ENCODE measurements at places on chromosomes 11 and 22.

GRCh38 chr11:102314784-102315183, 2.5 kb upstream of the BIRC3 start:
- DNase-seq = no peak

DNA sequence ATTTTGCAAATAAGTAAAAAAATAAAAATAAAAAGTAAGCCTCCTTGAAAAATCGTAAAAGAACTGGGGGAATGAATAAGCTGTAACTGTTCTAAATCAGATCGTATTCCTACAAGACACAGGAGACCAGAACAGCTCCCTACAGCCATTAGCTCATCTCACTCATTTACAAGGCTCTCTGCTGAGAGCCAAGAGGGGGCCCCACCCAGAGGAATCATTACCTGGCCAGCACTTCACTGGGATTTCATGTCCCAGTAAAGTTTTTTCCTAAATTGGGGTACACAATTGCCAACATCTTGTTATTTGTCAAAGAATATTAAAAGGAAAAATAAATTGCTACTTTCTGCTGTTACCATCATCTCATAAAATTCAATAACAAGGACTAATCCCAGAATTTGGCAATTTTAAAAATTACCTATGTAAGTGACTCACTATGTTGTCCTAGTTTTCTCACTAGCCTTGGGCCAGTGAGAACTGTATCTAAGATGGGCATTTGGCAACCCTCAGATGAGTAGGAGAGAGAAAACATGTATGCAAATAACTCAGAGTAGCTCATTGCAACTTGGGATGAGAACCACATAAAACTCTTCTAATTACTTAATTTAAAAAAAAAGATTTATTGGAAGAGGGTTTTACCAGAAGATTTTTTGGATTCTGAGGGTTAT, 18.4 kb upstream of the SMTN start:
- DNase-seq = no peak

GRCh38 chr11:61341706-61342105, 8.7 kb downstream of the TKFC start:
- no peak for DNase-seq

- no peak for DNase-seq
Observed at GRCh38 chr11:123532131-123532530, 102.1 kb downstream of the GRAMD1B start.

DNA sequence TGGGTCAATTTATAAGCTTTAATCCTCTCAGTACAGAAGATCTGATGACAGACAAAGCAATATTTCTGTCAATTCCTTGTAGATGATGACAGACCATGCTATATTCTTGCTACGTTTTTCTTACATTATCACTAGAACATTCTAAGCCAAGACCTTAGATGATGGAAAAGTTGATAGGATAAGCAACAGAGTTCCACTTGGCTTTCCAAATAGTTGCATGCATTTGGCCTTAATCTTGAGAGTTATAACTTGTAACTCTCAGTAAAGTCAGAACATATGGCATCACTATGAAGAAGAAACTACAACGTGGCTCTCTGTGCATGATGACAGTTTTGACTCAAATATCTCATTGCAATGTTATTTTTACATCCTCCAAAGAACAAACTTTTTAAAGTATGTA, 544.3 kb upstream of the LRRC4C start:
- DNase-seq = no peak

DNA sequence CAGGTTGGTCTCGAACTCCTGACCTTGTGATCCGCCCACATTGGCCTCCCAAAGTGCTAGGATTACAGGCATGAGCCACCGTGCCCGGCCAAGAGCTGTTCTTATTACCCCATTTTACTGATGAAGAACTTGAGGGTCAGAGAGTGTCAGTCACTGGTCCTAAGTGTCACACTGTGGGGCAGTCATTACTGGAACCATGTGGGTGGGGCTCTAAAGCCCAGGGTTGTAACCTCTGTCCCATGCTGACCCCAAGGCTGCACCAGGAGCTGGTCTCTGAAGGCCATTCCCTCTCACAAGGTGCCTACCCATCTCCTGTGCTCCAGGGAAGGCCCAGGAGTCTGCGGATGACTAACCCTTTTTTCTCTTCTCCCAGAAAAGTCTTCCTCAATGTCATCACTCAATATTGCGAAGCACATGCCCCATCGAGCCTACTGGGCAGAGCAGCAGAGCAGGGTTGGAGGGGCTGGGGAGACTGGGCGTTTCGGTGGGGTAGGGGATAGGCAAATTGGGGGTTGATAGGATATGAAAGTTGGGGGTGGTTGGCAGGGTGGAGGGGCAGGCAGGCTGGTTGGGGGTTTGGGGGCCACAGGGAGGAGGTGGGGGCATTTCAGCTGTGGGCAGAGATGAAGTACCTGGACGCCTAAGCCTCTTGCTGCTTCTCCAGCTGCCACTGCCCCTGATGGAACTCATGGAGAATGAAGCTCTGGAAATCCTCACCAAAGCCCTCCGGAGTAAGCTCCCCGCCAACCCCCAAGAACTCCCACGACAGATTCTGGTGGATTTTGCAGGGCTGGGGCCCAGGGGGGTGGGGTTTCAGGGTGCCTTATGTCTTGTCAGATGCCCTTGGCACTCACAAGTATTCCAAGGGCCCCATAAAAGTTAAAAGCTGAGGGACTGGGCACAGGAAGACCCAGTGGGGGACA, 2.0 kb upstream of the ESRRA start:
- DNase-seq = no peak

All from activated CD8-positive, alpha-beta memory T cell treated with anti-CD3 and anti-CD28 coated beads for 1 hour (primary cell).